HS-5 (cell line): ENCODE measurements at places on chromosomes 13 and 19.
A peak's percentile ranks its signal among the peaks of the same experiment; 100 is the strongest.

DNA sequence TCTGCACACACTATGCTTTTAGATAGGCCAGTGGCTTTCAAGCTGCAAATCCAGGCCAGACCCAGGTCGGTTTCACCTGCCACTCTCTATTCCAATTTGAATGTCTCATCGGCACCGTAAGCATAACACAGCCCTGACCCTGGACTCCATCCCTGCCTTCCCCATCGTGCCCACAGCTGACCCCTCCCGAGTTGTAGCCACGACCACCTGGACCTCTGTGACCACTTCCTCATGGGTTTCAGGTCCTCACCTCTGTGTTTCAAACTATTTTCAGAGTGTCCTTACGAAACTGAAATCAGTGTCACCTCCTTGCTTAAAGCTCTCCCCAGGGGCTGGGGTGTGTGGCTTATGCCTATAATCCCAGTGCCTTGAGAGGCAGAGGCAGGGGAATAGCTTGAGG is 9.0 kb upstream of the HSH2D start:
- no peak for DNase-seq

- no peak for DNase-seq
Observed at GRCh38 chr19:48968179-48968661, 3.1 kb downstream of the FTL start.

DNA sequence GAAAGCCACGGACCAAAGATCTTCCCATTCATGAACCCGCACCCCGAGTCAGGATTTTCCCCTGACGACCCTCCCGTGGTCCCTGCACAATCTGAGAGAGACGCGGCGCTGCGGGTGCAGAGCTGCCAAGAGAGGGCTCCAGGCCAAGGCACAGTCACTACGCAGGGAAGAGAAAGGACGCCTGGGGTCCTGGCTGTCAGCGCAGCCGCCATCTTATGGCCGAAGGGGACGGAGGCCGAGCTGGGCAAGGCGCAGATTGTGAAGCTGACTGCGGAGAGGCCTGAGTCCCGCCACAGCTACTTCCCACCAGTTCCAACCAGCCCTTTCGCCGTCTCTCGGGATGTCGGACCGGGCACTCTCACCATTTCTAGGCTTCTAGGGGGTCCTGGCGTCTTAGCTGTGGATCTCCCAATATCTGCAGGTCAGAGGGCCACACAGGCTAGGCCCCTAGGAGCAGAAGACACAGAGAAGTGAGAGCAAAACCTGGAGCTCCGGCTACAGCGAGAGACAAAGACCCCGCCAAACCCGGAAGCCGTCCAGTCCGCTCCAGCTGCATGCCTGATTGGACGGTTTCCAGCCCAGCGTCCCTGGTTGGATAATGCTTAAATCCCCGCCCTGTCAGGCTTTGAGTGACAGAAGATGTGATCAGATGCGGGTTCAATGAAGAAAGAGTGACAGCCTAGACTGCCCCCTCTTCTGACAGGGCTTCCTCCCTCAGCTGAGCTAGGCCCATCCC is at the start of gene ZNF100:
Gene ZNF100, minus strand, starts transcription at position 515 of the 736 bp plus-strand sequence. Its CDS starts 150 bp downstream, at position 365.
- DNase-seq: peak; percentile 63

DNA sequence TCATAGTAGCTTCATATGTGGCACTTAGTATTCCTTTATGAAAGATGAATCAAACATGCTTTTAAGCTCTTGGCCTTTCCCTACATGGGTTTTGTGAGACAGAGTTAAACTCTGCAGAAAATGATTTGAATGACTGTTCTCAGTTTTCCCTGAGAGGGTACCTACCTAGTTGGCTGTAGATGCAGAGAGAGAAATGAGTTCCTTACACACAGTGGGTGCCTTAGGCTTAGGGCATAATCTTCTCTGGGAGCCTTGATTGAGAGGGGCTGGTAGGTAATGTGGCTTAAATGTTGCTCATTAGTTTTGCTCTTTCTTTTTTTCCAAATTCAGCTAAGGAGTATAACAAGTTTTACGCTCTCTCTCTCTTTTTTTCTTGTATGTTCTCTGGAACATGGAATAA is 3.0 kb downstream of the URI1 start:
- DNase-seq: no peak

DNA sequence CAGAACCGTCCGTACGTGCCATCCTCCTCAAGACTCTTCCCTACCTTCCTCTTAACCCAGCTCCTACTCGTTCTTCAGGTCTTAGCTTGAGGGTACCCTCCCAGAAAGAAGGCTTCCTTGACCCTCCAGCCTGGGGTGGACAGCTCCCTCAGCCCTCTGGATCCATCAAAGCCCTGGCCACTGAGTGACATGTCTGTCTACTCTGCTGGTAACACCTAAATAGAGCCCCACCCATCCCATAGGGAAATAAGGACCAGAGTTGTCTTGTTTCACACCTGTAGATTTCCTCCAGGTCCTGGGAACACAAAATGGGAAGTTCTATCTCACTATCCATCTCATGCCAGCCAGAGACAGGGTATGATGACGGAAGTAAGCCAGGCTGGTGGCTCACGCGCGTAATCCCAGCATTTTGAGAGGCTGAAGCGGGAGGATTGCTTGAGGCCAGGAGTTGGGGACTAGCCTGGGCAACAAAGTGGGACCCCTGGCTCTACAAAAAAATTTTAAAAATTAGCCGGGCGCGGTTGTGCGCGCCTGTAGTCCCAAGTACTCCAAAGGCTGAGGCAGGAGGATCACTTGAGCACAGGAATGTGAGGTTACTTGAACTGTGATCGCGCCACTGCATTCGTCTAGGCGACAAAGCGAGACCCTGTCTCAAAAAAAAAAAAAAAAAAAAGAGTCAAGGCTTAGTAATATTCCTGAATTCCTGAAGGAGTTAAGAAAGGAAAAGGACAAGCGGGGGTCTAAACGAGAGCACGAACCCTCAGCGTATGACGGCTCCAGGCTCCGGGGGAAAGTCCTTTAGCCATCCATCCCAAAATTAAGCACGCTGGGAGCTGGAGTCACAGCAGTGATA is 566 bp upstream of the CCDC97 start:
- no peak for DNase-seq

DNA sequence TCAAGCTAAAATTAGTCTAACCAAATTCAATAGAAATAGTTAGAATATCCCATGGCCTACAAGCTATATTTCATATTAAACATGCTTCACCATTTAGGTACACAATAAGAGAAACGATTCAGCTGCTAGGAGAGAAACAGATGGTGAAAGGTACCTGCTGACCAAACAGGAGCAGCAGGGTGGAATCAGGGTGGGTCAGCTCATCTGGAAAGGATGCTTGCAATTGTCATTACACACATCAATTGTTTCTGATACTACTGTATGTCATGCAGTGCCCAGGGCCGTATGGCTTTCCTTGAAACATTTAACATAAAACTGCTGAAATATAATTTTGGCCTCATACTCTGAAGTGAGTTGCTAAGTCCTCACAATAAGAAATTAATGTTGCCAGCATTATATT is 776.0 kb downstream of the DACH1 start:
- DNase-seq: no peak

- DNase-seq: no peak
Observed at GRCh38 chr19:54104998-54105715, 2.5 kb downstream of the NDUFA3 start.

GRCh38 chr13:51397262-51397941 is 55.4 kb downstream of the INTS6 start:
- DNase-seq: no peak

DNA sequence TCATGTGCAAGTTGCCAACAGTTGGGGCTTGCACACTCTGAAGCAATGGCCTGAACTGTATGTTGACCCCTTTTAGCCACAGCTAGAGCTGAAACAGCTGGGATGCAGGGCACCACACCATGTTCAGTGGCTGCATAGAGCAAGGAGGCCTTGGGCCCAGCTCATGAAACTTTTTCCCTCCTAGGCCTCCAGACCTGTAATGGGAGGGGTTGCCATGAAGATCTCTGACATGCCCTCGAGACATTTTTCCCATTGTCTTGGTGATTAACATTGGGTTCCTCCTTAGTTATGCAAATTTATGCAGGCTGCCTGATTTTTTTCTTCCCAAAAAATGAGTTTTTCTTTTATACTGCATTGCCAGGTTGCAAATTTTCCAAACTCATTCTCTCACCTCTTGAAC is 165.1 kb upstream of the PRR20A start:
- no peak for DNase-seq

DNA sequence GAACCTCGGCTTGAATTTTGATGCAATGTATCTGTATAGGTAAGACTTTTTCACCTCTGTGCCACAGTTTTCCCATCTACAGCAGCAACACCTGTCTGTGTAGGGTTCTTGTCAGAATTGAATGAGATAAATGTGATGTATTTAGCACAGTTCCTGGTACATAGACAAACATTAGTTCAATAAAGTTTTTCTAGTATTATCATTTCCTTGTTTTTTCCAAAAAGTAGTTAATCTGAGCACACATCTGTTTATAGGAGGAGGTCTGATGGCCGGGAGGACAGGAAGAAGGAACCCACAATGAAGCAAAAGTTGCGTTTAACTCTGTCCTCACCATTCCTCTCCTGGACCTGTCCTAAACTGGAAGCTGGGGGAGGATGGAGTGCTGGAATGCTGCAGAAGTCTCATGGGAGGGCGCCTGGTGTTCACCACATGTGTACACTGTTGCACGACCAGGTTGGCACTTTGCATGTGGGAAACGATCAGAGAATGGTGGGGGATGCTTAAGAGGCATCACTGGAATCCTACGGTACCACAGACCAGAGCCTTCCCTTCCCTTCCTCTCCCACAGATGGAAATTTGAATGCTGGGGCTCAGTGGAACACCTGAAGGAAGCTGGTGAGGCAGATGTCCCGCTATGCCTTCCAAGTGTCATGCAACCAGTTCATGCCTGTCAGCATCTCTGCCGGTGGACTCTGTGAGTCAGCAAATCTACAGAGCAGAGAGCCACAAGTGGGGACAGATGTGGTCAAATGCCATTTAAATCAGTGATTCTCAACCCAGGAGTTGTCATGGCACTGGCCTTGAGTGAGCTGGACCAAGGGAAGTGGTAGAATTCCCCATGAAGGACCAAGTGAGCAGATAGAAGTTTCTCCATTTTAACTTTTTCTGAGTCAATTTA is 315.6 kb downstream of the DLEU7 start:
- no peak for DNase-seq

- peak; percentile 2 for DNase-seq
Observed at GRCh38 chr13:64314331-64314730, 2898.7 kb upstream of the PCDH20 start.

- DNase-seq: no peak
Observed at GRCh38 chr13:28355822-28356371, 139.0 kb downstream of the FLT1 start.

DNA sequence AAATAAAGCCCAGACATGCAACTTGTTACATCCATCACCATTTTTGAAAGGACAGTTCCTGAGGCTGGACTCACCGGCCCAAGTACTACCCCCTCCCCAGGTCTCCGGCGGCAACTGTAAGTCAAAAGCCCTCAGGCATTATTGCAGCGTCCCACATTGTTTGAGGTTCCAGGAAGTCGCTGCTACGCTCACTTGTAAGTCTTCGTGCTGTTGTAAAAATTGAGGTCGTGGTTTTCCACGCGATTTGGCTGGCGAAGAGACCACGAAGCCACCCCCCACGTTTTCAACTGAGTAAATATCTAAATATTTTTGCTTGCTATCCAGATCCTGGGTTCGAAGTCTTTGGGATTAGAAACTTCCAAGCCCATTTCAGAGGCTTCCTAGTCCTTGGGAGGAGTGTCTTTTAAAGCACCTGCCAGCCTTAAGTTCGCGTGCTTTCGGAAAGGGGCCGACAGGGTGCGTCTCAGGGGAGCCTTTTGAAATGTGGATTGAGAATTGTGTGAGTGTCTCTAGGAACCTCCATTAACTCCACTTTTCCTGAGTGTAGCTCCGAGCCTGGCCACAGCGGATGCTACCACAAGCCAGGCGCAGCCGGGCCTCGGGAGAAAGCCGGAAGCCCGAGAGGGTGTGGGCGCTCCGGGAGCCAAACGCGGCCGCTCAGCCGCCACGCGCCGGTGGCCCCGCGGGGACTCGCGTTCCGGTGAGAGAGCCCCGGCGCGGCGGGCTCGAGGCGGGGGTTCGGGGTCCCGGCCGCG is 434 bp upstream of the FNDC3A start:
- DNase-seq: no peak

DNA sequence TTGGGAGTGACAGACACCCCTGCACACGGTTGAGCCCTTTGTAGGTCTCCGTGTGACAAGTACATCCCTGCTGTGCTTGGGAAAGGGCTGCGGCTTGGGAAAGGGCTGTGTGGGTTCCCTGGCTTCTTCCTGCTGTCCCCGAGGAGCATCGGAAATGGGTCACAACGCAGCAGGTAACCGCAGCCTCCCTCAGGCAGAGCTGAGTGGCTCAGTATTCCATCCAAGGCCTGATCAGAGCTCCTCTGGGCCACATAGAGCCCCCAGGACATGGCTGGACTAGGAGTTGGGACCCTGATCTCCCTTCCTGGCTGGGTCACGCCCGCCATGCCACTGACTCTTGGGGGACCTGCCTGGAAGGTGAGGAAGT is 16.3 kb downstream of the TECR start:
- DNase-seq: no peak

GRCh38 chr13:29540334-29540733 is 55.2 kb downstream of the SLC7A1 start:
- no peak for DNase-seq

- DNase-seq: no peak
Observed at GRCh38 chr13:75514080-75514995, 23.3 kb downstream of the COMMD6 start.

GRCh38 chr19:45638930-45639729 is at the start of gene EML2:
Gene EML2 (minus strand): TSS chr19:45639397. CDS start chr19:45639376, 21 bp downstream.
- no peak for DNase-seq

- no peak for DNase-seq
Observed at GRCh38 chr13:113765564-113765910, 6.5 kb downstream of the TMEM255B start.

DNA sequence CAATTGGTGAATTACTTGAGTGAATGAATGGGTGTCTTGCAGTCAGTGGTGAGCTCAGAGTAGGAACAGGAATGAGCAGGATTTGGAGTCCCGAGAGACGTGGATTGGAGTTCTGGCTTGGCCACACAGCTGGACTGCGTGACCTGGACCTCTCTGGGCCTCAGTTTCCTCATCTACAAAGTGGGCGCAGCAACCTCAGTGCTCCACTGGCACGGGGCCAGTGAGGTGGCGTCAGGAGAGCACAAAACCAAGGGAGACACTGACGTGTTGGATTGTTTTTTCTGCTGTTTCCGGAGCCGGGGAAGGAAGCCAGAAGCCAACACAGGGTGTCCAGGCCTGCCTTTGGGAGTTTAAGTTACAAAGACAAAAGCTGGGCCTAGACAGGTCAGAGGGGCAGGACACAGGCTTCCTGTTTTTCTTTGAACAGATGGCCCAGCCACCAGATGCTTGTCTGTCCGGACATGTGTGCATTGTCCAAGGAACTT is 6.5 kb upstream of the DOCK6 start:
- DNase-seq: peak; percentile 66

GRCh38 chr13:99986741-99987140 is 5.2 kb downstream of the ZIC2 start:
- no peak for DNase-seq

- no peak for DNase-seq
Observed at GRCh38 chr13:59356607-59357006, 807.1 kb downstream of the DIAPH3 start.

- DNase-seq: no peak
Observed at GRCh38 chr13:66586489-66586888, 643.6 kb downstream of the PCDH9 start.
